Activated T-helper 1 cell treated with anti-CD3 and anti-CD28 coated beads, Interleukin-12 subunit alpha, Interleukin-12 subunit beta, Interleukin-2, Interleukin-4 antibody, amounts not matched to agents 30 ng/mL and 10 ng/mL and 1 ng/mL, durations not matched to agents 14 hours and 24 hours and 36 hours (primary cell): ENCODE measurements at places on chromosomes 5 and 9. TPM values are rescaled to one million over a fixed set of nuclear protein-coding genes. Genes with fewer than 3 reads are reported as not detected.

DNA sequence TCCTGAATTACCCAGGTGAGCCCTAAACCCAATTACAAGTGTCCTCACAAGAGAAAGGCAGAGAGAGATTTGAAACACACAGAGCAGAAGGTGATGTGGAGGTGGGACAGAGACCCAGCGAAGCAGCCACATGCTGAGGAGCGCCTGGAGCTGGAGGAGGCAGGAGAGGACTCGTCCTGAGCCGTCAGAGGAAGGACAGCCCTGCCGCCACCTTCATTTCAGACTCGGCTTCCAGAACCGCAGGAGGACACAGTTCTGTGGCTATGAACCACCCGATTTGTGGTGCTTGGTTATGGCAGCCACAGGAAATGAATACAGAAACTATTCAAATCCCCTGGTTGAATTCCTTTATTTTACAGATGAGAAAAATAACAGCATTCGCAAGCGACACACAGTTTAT is 16.4 kb upstream of the FBP1 start:
- peaks cover 22% of the 10 kb centered on the region for H3K4me1 ChIP-seq
- DNase-seq = no peak
- H3K36me3 ChIP-seq = no peaks in the 10 kb centered on the region
- peaks cover 2% of the 10 kb centered on the region for H3K27me3 ChIP-seq

GRCh38 chr5:10825897-10826644 is 65.0 kb upstream of the DAP start:
- peaks cover 13% of the 10 kb centered on the region for H3K27me3 ChIP-seq
- no peak overlapping the region for H3K27ac ChIP-seq
- H3K4me1 ChIP-seq = no peaks in the 10 kb centered on the region
- no peaks in the 10 kb centered on the region for H3K36me3 ChIP-seq
- no peak for DNase-seq

DNA sequence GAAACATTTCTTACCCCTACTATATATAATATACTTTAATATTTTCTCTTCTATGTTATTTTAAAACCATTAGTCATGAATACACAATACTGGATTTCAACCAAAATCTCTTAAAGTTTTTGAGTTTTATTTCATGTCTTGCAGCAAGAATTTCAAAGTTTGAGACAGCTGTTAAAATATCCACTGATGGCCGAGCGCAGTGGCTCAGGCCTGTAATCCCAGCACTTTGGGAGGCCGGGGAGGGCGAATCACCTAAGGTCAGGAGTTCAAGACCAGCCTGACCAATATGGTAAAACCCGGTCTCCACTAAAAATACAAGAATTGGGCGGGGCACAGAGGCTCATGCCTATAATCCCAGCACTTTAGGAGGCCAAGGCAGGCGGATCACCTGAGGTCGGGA is 59.7 kb upstream of the DAPK1 start:
- no peaks in the 10 kb centered on the region for H3K4me1 ChIP-seq
- no peaks in the 10 kb centered on the region for H3K27me3 ChIP-seq
- H3K4me3 ChIP-seq = no peak overlapping the region
- H3K27ac ChIP-seq = no peak overlapping the region
- H3K36me3 ChIP-seq = no peaks in the 10 kb centered on the region

- H3K27me3 ChIP-seq = no peaks in the 10 kb centered on the region
- DNase-seq = no peak
- H3K4me3 ChIP-seq = no peak overlapping the region
- no peaks in the 10 kb centered on the region for H3K36me3 ChIP-seq
Observed at GRCh38 chr9:87662808-87663528, 63.0 kb upstream of the CTSL start.

- peaks cover 14% of the 10 kb centered on the region for H3K4me1 ChIP-seq
- peaks cover 14% of the 10 kb centered on the region for H3K27me3 ChIP-seq
- H3K36me3 ChIP-seq = no peaks in the 10 kb centered on the region
- peak; percentile 50 for DNase-seq
- H3K4me3 ChIP-seq = peak overlapping the region; percentile 3
- H3K27ac ChIP-seq = no peak overlapping the region
Observed at GRCh38 chr9:99266255-99267023, 44.4 kb downstream of the SEC61B start.

Gene ISL1
- total RNA-seq = not detected in 2 replicates

Gene FOXD4L5
- 0.08 and 0.27 TPM in 2 replicates for total RNA-seq

Gene OR13D1
- not detected in 2 replicates for total RNA-seq
